Stimulated activated CD8-positive, alpha-beta memory T cell treated with anti-CD3 and anti-CD28 coated beads, Interleukin-12 subunit alpha, Interleukin-12 subunit beta, amount 100 ng/mL, for 1 hour (primary cell): ENCODE measurements at places on chromosomes 6 and 20.

DNA sequence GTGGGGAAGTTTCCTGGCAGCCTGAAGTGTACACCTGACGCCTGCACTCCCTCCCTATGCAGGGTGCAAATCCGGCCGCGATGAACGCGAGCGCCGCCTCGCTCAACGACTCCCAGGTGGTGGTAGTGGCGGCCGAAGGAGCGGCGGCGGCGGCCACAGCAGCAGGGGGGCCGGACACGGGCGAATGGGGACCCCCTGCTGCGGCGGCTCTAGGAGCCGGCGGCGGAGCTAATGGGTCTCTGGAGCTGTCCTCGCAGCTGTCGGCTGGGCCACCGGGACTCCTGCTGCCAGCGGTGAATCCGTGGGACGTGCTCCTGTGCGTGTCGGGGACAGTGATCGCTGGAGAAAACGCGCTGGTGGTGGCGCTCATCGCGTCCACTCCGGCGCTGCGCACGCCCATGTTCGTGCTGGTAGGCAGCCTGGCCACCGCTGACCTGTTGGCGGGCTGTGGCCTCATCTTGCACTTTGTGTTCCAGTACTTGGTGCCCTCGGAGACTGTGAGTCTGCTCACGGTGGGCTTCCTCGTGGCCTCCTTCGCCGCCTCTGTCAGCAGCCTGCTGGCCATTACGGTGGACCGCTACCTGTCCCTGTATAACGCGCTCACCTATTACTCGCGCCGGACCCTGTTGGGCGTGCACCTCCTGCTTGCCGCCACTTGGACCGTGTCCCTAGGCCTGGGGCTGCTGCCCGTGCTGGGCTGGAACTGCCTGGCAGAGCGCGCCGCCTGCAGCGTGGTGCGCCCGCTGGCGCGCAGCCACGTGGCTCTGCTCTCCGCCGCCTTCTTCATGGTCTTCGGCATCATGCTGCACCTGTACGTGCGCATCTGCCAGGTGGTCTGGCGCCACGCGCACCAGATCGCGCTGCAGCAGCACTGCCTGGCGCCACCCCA lies 1.2 kb downstream of the GPR6 start:
- no peak for DNase-seq

GRCh38 chr20:4131911-4132310 lies 116.6 kb upstream of the RNF24 start:
- no peak for DNase-seq

DNA sequence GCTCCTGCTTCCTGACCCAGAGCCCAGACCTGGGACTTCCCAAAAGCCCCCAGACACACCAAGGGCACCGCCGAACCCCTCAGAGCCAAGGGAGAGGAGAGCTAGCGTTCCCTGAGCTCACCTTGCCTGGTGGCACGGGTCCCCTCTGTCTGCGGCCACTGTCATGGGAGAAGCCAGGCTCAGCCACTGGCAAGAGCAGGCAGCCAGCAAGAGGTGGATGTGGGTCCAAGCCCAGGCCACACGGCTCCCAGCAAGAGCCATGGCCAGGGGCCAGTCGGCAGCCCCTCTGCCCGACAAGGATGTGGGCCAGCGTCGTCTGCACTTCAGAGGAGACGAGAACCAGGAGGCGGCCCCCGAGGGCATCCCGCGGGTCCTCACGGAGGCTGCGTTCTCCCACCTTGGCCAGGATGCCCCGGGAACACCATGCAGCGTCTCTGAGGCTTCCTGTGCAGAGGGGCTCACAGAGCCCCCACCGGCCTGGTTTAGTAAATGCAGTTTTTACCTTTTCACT lies 2.2 kb upstream of the PPDPF start:
- DNase-seq: no peak

DNA sequence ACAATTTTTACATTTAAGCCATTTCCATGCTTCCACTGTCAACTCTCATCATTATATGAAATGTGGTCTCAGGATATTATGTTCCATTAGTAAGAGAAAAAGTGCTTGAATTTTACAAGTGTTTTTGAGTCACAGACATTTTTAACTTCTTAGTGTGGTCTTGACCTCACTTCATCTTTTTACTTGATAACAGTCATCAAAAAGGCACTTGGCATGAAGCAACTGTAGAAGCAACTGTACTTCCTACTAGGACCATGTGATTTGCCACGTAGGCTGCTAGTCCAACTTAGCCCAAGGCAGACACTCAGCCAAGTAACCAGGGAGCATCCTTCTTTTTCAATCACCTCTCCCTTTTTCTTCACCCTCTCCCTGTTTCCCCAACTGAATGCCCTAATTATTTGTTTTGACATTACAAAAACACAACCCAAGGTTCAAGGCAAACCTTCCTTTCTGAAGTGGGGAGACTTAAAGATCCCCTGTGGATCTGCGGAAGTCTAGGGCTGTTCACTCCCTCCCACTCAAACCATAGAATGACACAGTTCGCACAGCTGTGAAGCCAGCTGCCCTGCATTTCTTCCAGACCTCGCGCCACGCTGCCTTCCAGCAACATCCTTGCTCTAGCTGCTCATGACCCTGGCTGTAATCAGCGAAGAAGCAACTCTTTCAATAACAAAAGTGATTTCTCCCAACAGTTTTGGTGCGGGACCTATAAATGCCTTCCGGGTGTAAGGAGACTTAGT lies 45.0 kb downstream of the PHACTR1 start:
- no peak for DNase-seq

DNA sequence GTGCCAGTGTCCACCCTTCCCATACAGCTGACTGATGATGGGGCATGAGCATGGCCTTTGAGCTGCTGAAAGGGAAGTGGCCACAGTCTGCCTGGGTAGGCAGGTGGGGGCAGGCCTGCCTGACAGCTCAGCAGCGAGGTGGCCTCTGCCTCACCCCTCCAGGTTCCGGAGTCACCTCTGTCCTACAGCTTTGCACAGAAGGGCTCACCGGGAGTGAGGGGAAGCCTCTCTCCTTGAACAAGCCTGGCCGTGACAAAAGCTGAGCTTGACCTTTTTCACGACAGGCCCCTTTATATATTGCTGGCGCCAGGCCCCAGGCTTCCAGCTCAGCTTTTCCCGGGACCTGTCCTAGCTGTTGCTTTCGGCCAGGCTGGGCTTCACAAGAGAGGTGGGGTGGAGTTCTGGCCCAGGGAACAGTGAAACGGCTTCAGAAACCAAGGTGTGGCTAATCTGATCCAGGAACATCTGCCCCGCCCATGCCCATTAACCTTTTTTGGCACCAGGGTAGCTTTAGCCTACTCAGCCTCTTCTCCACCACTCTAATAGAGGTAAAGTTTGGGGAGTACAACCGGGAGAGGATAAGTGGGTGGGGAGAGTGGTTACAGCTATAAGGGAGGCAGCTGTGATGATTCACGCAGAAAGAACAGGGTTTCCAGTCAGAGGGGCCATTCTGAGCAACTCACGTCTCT lies 42.9 kb downstream of the C6orf132 start:
- DNase-seq: no peak

GRCh38 chr6:3457710-3458602 lies 1.1 kb upstream of the SLC22A23 start:
- no peak for DNase-seq

GRCh38 chr6:34132486-34133185 lies 13.3 kb downstream of the GRM4 start:
- no peak for DNase-seq

DNA sequence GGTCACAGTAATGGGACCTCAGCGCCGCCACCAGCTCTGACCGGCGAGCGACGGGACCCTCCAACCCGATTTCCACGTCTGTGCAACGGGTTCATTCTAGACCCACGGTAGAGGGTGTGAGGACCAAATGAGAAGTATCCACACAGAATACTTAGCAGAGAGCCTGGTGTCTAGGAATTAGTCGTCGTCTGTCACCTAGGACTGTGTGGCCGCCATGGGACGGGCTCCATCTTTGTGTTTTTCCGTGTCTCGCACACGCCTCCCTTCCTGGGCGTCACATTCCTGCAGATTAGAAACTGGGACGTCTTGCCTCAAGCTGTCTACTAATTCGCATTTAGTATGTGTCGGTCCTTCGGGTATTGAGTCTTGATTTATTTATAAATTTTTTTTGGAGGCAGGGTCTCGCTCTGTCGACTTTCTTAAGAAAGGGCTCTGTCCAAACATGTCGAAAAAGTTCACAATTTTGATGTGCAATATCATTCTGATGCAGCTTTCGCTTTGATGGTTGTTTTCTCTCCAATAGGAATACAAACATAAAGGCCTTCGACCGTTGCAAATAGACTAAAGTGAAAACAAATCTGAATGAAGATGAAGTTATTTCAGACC lies 563 bp downstream of the MGME1 start:
- DNase-seq: no peak

DNA sequence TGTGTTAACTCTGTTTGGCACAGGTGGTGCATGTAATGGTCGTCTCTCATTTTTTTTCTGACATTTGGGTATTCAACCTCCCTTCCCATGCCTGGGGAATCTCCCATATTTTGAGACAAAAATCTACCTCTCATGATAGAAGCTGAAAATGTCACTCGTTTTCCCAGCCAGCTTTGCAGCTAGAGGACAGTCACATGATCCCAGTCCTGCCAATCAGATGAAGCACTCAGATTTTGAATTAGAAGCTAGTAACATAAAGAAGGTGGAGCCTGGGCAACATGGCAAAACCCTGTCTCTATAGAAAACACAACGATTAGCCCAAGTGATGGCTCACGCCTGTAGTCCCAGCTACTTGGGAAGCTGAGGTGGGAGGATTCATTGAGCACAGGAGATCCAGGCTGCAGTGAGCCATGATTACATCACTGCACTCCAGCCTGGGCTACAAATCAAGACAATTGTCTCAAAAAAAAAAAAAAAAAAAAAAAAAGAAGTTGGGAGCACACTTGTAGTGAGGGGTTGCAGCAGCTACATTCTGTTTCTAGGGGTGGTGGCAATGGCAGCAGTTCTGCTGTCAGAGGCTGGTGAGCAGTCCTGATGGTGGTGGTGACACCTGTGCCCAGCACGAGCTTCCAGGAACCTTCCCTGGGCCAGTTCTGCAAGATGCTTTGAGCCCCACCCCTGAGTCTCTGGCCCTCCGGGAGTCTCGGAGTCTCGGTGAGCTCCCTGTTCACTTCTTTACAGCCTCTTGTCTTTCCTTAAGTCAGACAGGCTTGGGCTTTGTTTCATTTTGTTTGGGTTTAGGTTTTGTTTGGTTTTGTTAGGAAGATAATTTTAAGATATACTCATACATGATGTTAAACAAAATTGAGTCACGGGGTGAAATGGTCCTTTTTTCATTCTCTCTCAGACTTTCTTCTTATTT lies 94.1 kb upstream of the KCNG1 start:
- DNase-seq: no peak

GRCh38 chr20:7362601-7363000 lies 577.7 kb downstream of the HAO1 start:
- DNase-seq: no peak

DNA sequence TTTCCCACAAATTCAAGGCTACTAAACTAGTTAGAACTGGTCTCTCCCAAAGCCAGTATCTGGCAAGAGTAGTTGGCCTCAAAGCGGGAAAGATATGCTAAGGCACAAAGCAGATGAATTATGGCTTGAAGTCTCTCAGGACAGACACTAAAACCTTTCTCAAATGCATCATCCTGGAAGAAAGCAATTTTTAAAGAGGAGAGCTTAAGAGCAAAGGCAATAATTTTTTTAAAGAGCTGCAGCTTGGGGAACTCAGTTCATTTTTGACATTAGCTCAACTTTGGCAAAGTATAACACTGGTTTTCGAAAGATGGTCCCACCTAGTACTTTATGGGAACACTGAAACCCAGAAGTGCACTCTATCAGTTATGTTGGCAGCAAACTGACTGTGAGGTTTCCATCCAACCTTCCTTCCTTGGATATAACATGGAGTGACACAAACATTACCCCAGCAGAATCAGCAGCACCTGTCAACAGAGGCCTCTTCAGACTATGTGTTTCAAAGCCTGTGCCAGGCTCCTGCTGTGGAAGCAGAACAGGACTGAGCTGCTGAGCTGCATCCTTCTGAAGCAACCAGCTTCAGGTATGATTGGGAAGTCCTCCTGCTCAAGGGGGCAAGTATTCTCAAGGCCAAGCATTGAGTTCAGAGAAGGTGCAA lies 852.3 kb upstream of the HS3ST5 start:
- no peak for DNase-seq

- no peak for DNase-seq
Measured at GRCh38 chr6:118400582-118400981, 147.5 kb upstream of the PLN start.

DNA sequence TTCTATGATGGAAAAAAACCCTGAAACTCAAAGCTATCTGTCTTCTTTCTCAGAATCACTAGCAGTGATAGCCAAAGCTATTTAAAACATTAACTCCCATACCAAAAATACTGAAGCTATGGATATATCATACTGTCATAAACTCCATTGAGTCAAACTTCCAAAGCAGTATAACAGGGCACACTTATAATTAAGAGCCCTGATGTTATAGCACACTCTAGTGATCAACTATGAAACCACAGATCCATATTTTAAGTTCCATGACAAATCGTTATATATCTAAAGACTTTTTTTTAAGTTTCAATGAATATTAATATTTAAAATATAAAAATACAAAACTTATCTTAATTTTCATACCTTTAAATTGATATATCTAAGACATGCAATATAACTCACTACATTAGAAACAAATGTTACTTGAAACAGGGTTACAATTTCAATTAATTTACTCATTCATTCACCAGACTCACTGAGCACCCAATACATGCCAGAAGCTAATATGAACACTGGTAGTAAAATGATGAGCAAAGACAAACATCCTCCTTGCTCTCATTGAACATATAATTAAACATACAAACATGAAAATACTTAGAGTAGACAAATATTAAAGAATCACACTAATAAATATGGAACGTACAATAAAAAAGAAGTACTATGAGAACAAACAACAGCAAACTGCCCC lies 69.3 kb downstream of the IBTK start:
- DNase-seq: no peak

GRCh38 chr6:131683479-131683878 lies 17.7 kb downstream of the OR2A4 start:
- no peak for DNase-seq

DNA sequence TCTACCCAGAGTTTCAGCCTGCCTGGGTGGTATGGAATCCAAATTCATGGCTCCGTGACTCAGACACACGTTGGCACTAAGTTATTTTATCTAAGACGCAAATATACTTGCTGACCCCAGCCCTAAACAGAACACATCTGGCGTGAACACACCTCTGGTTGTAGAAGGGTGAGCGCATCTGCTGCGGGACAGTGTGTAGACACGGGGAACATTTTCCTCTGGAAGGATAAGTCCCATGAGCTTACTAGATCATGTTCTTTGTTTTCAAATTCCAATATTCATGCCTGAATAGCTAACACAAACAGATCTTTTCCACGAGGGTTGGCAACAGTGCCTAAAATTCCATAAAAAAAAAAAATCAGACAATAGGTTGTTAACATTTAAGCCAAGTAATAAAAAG lies 87.8 kb downstream of the TMEM170B start:
- DNase-seq: no peak

GRCh38 chr6:144158133-144158532 lies 7.8 kb downstream of the STX11 start:
- no peak for DNase-seq

- DNase-seq: no peak
Measured at GRCh38 chr6:138569970-138570724, 70.9 kb upstream of the NHSL1 start.

DNA sequence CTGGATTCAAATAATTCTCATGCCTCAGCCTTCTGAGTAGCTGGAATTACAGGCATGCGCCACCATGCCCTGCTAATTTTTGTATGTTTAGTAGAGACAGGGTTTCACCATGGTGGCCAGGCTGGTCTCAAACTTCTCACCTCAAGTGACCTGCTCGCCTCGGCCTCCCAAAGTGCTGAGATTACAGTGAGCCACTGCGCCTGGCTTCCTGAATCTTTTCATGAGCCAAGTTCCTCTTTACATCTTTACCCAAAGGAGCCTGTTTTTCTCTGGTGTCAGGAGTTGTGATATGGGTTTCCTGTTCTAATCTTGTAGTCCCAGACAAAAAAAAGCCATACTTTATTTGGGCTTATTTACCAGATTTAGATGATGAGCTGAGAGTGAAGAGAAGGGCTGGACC lies 34.4 kb downstream of the PCNA start:
- no peak for DNase-seq
